ENCODE measurements at places on chromosomes 7 and 10.

- no peak for DNase-seq
Measured at GRCh38 chr10:84179059-84179710, 5.6 kb downstream of the GPR15LG start.

GRCh38 chr10:125857185-125857760, 23.8 kb downstream of the DHX32 start:
- no peak for DNase-seq

- DNase-seq: no peak
Measured at GRCh38 chr10:98589691-98590090, 143.0 kb upstream of the HPS1 start.

DNA sequence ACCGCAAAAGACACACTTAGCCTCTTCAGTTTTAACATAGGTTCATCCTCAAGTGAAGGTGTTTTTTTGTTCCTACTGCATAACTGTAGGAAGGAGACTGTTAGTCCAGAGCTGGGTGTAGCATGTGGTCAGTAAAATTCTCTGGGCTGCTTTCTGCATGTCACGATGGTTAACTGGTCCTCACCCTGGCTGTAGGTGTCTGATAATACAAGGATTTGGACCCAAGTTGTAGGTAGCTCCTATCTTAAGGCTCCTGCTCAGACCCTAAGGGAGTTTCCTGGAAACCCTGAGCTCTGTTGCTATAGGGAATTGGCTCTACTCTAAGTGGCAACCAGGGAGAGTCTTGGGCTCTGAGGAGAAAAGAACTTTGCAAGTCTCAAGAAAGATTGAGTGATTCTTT, 112.9 kb downstream of the SAMD9 start:
- no peak for DNase-seq

GRCh38 chr10:102421507-102421756, 796 bp downstream of the FBXL15 start:
- DNase-seq: no peak

- no peak for DNase-seq
Measured at GRCh38 chr7:70317356-70317755, 719.1 kb downstream of the AUTS2 start.

- DNase-seq: no peak
Measured at GRCh38 chr10:99539120-99539519, 6.4 kb downstream of the NKX2-3 start.

DNA sequence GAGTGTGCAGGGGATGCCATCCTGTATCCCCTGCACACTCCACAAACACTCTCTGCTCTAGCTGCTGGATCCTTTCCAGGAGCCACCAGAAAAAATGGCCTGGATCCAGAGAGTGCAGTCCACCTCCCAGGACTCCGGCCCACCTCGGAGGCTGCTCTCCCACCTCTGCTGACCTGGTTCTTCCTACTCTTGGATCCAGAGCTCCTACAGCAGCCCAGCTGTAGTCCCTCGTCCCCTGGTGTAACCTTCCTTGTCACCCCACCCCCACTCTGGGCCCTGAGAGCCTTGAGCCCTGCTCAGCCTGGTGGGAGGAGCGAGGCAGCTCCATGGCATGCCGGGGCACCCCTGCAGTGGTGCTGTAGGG, 54.4 kb downstream of the GOLGA7B start:
- no peak for DNase-seq

- DNase-seq: no peak
Measured at GRCh38 chr7:149866779-149867447, 6.9 kb upstream of the ATP6V0E2 start.

Measured in activated CD4-positive, alpha-beta T cell treated with anti-CD3 and anti-CD28 coated beads for 24 hours (primary cell).